ENCODE measurements at places on chromosomes 11 and 22.

- DNase-seq = no peak
Measured at GRCh38 chr22:38886333-38886732, 14.3 kb upstream of the CBX6 start.

- no peak for DNase-seq
Measured at GRCh38 chr11:116348226-116348625, 424.6 kb downstream of the BUD13 start.

DNA sequence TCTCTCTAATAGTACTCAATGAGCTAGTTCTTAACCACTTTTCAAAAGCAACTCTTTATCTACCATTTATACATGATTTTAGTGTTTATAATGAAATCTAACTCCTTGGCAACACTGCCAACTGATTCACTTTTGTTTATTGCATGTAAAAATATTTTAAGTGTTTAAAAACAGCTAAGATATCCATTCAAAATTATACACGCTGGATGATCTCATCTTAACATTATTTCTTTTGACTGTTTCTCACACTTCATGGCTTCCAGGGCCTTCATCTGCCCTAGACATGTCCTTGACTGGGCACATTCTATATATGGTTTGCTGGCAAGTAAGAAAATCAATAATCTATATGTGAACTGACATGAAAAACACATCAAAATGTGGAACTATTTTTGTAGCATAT is 414.6 kb upstream of the LUZP2 start:
- no peak for DNase-seq

- DNase-seq = no peak
Measured at GRCh38 chr11:126007238-126007637, 55.4 kb downstream of the CDON start.

- no peak for DNase-seq
Measured at GRCh38 chr22:23752090-23752691, 1.3 kb upstream of the ZNF70 start.

GRCh38 chr22:26320447-26320846 is 108.6 kb upstream of the ASPHD2 start:
- no peak for DNase-seq

DNA sequence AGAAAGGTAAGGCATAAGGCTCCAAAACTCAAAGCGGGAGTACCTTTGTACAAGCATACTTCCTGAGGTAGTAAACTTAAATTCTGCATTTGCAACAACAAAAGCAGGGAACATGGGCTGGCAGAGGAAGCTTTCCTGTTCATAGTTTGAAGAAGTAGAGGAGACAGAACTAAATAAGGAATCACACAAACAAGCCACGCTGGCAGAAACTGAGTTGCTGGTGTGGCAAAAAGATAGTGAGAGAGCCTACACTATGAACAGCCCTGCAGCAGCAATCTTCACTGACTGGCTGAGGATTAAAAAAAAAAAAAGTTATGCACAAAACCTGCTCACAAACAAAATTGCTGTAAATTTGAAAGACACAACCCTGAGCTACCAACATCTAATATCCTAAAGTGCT is 46.5 kb downstream of the FCHSD2 start:
- no peak for DNase-seq

- DNase-seq = no peak
Measured at GRCh38 chr22:45314786-45315185, 5.1 kb downstream of the FAM118A start.

DNA sequence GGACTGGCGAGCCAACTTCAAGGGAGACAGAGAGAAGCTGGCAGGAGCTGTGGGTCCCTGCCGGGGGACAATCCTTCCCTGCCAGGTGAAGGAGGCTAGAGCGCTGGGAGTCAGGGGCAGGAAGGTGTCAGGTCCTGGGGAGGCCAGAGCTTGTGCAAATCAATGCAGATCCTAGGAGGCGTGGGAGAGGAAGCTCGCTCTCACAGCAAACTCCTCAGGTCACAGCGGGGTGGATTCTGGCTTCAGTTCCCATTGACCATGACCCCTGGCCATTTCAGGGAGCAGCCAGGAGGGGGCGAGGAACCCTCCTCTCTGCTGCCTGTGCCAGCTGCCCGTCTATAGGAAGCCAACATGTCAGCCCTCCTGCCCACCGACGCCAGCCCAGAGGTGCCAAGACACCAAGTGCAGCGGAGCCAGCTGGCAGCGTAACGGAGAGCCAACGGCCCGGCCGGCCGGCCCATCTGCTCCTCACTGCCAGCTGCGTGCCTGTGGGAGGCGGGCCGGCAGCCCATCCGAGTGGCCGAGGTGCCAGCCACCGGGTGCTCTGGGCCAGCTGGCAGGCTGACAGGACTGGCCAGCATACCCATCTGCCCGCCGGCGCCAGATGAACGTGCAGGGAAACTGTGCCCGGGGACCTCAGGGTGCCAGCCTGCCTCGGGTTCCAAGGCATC is 374.8 kb downstream of the MIAT start:
- no peak for DNase-seq

- no peak for DNase-seq
Measured at GRCh38 chr22:22673628-22674027, 29.2 kb downstream of the GGTLC2 start.

- DNase-seq = peak; percentile 29
Measured at GRCh38 chr22:26722159-26722558, 64.8 kb downstream of the MIAT start.

- DNase-seq = no peak
Measured at GRCh38 chr11:128720522-128720985, 26.7 kb downstream of the FLI1 start.

- DNase-seq = no peak
Measured at GRCh38 chr11:77129069-77129841, 1.2 kb downstream of the MYO7A start.

DNA sequence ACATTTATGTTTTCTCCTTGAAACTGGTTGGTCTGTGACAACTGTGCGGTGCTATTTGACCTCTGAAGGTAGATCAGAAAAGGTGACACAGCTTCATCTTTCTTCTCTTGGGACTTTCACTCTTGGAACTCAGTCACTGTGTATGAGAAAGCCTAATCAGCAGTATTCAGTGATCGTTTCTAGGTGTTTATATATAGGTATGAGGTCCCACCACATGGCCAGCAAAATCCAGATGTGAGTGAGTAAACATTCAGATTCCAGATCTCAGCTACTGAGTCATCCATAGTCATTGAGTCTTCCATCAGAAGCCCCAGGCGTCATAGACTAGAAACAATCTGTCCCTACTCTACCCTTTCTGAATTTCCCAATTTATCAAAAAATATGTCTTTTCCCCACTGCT is 117.3 kb upstream of the CTSC start:
- DNase-seq = no peak

- no peak for DNase-seq
Measured at GRCh38 chr11:78313898-78314297, 103.7 kb downstream of the GAB2 start.

GRCh38 chr22:44721213-44721612 is 19.2 kb downstream of the PRR5 start:
- DNase-seq = no peak

DNA sequence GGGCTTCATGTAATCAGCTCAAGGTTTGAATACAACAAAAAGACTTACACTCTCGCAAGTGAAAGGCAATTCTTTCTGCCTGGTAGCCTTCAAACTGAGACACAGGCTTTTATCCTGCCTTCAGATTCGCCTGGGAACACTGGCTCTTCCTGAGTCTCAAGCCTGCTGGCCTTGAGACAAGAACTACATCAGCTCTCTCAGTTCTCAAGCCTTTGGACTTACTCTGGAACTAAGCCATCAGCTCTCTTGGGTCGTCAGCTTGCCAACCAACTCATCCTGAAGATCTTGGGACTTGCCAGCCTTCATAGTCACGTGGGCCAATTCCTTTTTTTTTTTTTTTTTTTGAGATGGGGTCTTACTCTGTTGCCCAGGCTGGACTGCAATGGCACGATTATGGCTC is 35.7 kb upstream of the LRRC10B start:
- DNase-seq = no peak

GRCh38 chr11:9972989-9973388 is 309.1 kb downstream of the SWAP70 start:
- DNase-seq = peak; percentile 66
